ENCODE measurements at places on chromosomes 16 and 17. TPM values are rescaled to one million over a fixed set of nuclear protein-coding genes. Genes with fewer than 3 reads are reported as not detected.
A peak's percentile ranks its signal among the peaks of the same experiment; 100 is the strongest.

HOXB7 gene
- total RNA-seq: 4.3 TPM

PALB2 gene
- total RNA-seq: 10.4 TPM

TBC1D28 gene
- not detected for total RNA-seq

ATP2C2 gene
- total RNA-seq: 6.0 TPM

DPEP3 gene
- total RNA-seq: not detected

TMEM132E gene
- not detected for total RNA-seq

SLC16A13 gene
- 0.32 TPM for total RNA-seq

DNA sequence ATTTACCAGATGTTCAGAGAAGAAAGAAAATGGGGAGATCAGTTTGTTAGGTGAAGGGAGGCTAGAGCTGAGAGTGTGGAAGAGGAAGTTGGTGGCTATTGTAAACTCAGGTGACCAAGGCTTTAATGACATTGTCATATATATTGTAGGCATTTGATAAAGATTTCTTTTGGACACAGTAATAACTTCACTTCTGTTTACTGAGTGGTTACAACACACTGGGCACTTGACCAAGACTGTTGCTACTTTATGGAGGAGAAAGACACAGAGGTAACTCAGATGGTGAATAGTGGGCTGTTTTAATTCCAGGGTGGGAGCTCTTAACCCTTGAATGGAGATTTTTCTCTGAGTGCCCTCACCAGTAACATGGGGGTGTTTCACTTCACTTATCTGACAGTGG is 46.0 kb downstream of the TNRC6A start:
- no peak for DNase-seq
- H3K36me3 ChIP-seq: peaks cover 2% of the 10 kb centered on the region
- H3K4me1 ChIP-seq: no peaks in the 10 kb centered on the region
- H3K27ac ChIP-seq: peak overlapping the region; percentile 46
- H3K27me3 ChIP-seq: no peaks in the 10 kb centered on the region

DNA sequence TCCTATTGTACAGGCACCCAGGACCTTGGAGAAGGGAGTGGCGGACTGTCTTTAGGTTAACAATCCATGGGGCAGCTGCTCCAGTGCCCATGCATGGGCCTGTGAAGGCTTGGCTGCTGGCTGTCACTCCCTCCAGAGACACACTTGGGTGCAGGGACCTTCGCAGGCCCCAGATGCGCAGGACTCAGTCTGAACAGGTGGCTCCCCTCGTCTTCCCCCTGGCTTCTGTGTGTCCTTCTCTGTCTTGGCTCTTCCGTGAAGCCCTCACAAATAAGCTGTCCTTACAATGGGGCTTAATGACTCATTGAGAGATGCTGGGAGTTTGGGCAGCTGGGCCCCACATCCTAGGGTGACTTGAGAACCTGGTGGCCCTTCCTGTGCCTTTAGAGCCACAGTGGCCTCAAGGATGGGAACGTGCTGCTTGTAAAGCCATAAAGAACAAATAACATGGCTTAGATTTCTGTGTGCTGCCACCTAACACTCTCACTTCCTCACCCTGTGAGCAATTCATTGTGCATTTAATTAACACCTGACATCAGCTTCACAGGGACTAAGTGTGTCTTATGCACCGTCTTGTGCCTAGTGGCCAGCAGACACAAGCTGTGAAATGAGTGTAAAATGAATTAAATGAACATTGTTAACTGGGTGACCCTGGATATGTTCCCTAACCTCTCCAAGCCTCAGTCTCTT is 340.7 kb downstream of the SNX29 start:
- H3K36me3 ChIP-seq: no peaks in the 10 kb centered on the region
- H3K27me3 ChIP-seq: no peaks in the 10 kb centered on the region

- no peak overlapping the region for H3K4me3 ChIP-seq
- H3K27me3 ChIP-seq: no peaks in the 10 kb centered on the region
- no peaks in the 10 kb centered on the region for H3K4me1 ChIP-seq
- no peak for DNase-seq
- no peaks in the 10 kb centered on the region for H3K36me3 ChIP-seq
- no peak overlapping the region for H3K27ac ChIP-seq
Observed at GRCh38 chr16:12327971-12328726, 351.6 kb downstream of the SNX29 start.

GRCh38 chr17:27244491-27245223 is 49.3 kb upstream of the WSB1 start:
- H3K27ac ChIP-seq: peak overlapping the region; percentile 93
- DNase-seq: no peak
- no peaks in the 10 kb centered on the region for H3K27me3 ChIP-seq
- no peaks in the 10 kb centered on the region for H3K36me3 ChIP-seq
- H3K4me3 ChIP-seq: peak overlapping the region; percentile 47
- peaks cover 3% of the 10 kb centered on the region for H3K4me1 ChIP-seq

- peaks cover 6% of the 10 kb centered on the region for H3K4me1 ChIP-seq
- DNase-seq: no peak
- no peak overlapping the region for H3K4me3 ChIP-seq
- peak overlapping the region; percentile 72 for H3K27ac ChIP-seq
Observed at GRCh38 chr17:50471009-50471905, 2.6 kb upstream of the CHAD start.

DNA sequence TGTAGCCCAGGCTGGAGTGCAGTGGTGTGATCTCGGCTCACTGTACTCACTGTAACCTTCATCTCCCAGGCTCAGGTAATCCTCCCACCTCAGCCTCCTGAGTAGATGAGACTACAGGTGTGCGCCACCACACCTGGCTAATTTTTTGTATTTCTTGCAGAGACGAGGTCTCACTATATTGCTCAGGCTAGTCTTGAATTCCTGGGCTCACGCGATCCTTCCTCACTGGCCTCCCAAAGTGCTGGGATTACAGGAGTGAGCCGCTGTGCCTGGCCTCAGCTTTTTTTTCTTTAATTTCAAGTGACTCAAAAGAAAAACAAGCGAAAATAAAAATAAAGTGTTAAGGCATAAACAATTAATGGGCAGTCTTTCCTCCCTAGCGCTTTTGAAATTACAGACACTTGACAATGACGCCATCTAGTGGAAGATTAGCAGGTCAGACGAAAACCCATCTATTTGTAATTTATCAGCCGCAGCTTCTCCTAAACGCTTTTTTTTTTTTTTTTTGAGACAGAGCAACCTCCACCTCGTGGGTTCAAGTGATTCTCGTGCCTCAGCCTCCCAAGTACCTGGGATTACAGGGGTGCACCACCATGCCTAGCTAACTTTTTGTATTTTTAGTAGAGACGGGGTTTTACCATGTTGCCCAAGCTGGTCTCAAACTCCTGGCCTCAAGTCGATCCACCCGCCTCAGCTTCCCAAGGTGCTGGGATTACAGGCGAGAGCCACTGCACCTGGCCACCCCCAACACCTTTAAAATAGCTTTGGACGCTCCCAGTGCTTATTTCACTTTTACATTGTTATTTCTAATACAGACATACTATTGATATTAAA is 28.1 kb upstream of the PECAM1 start:
- H3K4me3 ChIP-seq: no peak overlapping the region
- H3K27me3 ChIP-seq: no peaks in the 10 kb centered on the region
- H3K27ac ChIP-seq: no peak overlapping the region
- no peaks in the 10 kb centered on the region for H3K4me1 ChIP-seq
- no peak for DNase-seq

DNA sequence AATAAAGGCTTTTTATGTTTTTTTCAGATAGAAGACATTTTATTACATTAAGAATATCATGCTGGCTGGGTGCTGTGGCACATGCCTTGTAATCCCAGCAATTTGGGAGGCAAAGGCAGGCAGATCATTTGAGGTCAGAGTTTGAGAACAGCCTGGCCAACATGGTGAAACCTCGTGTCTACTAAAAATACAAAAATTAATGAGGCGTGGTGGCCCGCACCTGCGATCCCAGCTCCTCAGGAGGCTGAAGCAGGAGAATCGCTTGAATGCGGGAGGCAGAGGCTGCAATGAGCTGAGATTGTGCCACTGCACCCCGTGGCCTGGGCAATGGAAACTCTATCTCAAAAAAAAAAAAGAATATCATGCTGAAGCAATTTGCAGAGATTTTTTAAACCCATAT is 29.1 kb upstream of the HAPSTR1 start:
- H3K4me3 ChIP-seq: no peak overlapping the region
- no peak for DNase-seq
- no peaks in the 10 kb centered on the region for H3K27me3 ChIP-seq
- no peaks in the 10 kb centered on the region for H3K36me3 ChIP-seq
- no peak overlapping the region for H3K27ac ChIP-seq

- no peak for DNase-seq
- H3K27me3 ChIP-seq: no peaks in the 10 kb centered on the region
- no peak overlapping the region for H3K4me3 ChIP-seq
- no peaks in the 10 kb centered on the region for H3K4me1 ChIP-seq
Observed at GRCh38 chr17:2952174-2952845, 111.1 kb downstream of the OR1D5 start.

GRCh38 chr17:80112471-80113032 is 11.2 kb downstream of the GAA start:
- H3K4me3 ChIP-seq: no peak overlapping the region
- H3K27me3 ChIP-seq: no peaks in the 10 kb centered on the region
- no peaks in the 10 kb centered on the region for H3K4me1 ChIP-seq
- H3K36me3 ChIP-seq: no peaks in the 10 kb centered on the region
- no peak for DNase-seq

All from breast epithelium (tissue), 4 donors.